ENCODE measurements at places on chromosomes 13 and 19.

DNA sequence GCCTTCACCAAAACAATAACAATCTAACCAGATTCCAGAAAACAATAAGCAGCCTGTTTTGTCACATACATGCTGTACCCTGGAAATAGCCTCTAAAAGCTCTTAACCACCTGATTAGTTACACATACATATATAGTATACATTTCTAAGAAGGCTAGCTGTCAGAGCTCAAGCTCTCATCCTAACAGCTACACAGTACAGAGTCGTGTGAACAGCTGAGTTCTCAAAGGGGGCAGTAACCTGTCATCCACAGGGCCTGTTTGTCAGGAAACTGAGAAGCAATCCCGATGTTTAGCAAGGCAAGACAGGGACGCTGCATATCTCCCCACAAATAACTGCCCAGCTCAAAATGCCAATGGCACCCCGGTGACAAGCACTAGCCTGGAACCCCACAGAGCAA is 56.9 kb downstream of the STK24 start:
- DNase-seq = no peak

GRCh38 chr13:32731576-32731975 is 145.3 kb downstream of the PDS5B start:
- DNase-seq = no peak

DNA sequence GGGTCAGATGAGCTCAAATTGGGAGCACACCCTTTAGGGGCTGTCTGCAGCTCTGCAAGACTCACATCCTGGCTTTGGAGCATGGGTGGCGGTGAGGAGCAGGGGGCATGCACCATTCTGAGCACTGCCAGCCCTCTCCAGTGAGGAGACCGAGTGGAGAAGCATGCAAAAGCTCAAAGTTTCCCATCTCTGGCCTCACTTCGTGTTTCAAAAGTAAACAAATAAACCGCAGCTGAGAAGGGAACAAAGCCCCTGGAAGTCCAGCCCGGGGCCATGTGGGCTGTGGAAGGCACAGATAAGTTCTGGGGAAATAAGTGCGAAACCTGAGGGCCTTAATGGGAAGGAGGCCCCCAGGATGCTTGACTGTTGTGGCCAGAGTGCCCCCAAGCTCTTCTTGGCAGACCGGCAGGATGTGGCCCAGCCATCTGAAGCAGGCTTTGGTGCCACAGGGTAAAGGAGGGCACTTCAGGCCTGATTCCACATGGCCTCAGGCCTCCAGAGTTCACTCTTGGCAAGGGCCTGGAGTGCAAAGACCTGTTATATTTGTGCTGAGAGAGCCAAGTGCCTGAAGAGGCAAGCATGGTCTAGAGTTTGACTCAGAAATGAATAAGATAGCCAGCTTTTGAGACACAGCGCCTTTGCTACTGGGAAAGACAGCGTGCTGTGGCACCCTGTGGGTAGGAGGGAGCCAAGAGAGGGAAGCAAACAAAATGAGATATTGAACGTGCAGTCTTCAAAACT is 1.2 kb downstream of the MEDAG start:
- DNase-seq = no peak

DNA sequence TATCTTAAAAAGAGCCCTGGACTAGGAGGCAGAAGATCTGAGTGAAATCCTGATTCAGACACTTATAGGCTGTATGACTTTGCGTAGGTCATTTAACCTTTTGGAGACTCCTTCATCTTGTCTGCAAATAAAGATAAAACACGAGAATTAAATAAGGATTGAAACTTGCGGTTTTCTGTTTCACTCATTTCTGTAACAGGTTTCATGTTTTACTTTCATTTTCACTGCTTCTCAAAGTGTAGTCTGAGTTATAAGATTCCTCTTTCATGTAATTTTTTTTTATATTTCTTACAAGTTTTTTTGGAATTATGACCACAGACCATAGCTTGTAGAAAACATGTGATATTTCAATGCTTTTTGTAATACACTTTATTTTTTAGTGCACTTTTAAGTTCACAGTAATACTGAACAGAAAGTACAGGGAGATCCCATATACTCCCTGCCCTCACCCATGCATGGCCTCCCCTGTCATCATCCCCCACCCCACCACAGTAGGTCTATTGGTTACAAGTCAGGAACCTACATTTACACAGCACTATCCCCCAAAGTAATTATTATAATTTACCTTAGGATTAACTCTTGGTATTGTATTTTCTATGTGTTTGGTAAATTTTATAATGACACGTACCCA is 174.6 kb downstream of the ITGBL1 start:
- no peak for DNase-seq

GRCh38 chr19:43809762-43810696 is 7.8 kb upstream of the LYPD5 start:
- no peak for DNase-seq

DNA sequence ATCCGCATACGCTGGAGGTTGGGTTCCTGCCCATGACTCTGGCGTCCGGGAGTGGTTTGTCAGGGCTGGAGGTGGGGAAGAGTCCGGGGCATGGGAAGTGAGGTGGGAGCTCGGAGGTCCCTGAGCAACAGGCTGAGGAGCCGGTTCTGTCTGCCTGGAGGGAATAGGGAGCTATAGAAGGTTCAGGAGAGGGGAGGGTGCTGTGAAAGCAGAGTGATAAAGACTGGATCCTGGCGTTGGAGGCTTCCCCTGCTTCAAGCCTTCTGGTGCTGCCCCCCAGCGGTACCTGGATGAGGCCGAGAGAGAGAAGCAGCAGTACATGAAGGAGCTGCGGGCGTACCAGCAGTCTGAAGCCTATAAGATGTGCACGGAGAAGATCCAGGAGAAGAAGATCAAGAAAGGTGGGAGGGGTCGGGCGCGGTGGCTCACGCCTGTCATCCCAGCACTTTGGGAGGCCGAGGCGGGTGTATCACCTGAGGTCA is 2.6 kb downstream of the HMG20B start:
- no peak for DNase-seq

DNA sequence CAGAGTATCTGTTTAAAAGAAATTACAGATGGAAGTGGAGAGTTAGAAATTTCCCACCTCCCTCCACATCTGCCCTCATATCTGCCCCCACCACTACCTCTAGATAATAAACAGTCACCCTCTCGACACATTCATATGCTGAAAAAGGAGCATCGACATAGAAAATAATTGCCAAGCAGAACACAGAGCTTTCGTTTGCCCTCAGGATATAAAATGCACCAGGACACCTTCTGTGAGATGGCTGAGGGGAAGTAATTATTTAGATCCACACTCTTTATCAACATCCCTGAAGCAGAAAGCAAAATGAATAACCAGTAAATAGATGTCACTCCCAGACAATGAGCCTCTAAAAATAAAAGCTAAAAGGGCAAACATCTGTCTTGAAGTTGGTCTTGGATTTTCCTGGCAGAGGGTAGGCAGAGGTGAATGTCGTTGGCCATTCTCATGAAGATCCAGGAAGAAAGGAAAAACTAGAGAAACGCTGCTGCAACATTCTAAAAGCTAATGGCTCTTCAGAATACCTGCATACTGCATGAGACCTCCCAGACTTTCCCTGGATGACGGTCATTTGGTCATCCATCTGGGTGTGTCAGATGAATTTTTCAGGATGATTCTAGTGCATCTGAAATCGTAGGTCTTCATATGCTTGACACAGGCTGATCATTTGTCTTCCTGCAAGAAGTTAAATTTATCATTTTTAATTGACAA is 527.5 kb downstream of the RFC3 start:
- DNase-seq = no peak

DNA sequence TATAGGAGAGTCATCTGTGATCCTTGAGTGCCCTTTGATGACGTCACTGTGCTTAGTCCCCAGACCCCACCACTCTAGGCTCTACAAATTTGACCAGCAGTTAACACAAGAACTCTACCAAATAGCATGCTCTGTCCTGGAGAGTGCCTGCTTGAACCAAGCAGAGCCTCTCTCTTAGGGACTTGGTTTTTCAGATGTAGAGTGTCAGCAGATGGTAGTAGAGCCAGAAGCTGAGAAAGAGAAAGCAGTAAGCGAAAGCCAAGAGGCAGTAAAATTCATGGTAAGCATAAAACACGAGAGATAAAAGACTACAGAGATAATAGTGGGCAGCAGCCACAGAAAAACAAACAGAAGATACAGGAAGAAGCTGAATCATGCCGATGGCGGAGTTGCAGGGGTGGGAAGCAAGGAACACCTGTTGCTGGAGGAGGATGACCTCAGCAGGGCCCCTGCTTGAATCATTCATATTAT is 193.3 kb downstream of the SLC7A1 start:
- no peak for DNase-seq

- no peak for DNase-seq
Measured at GRCh38 chr13:112978561-112979405, 9.8 kb downstream of the MCF2L start.

- DNase-seq = no peak
Measured at GRCh38 chr13:26780411-26780810, 19.8 kb upstream of the GPR12 start.

DNA sequence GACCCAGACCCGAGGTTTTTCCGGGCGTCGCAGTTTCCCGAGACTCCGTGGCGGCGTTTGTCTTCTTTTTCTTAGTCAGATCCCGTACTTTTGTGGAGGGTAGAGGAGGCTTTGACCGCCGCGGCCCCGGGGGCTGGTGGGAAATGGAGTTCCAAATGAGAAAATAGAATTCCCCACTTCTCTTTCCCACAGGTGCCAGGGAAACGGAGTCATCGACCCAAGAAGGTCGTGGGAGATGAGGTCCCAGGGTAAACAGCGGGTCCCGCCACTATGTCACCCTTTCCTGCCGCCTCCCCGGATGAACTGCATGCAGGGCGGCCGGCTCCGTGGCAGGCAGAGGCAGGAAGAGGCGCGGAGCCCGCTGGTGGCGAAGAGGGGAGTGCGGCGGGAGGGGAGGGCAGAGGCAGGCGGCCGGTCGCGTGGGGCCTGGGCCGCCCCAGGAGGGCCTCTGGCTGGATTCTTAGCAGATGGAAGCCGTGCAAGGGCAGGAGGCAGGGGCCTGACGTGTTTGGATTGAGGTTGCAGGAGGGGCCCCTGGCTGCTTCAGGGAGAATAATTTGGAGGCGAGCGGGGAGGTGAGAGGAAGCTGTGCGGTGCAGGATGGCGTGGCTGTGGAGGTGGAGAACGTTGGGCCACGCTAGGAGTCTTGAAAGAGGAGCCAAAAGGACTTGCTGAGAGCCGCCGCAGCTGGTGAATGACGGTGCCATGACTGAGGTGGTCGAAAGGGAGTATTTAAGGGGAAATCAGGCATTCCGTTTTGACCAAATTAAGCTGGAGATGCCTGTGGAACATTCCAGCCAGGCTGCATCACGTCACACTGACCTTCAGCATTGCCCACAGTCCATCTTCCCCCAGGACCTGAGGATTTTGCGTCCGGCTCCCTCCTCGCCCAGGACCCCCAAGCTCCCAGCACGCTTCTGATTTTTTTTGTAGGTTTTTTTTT is 11.7 kb downstream of the CYTH2 start:
- DNase-seq = no peak
